Tibial nerve (tissue), 4 donors: ENCODE measurements at places on chromosomes 11 and 22.

- no peak overlapping the region for H3K4me3 ChIP-seq
- no peak overlapping the region for H3K27ac ChIP-seq
- DNase-seq: peak; percentile 42
- H3K36me3 ChIP-seq: no peaks in the 10 kb centered on the region
- no peaks in the 10 kb centered on the region for H3K27me3 ChIP-seq
Measured at GRCh38 chr11:64331569-64332371, 8.2 kb upstream of the CCDC88B start.

DNA sequence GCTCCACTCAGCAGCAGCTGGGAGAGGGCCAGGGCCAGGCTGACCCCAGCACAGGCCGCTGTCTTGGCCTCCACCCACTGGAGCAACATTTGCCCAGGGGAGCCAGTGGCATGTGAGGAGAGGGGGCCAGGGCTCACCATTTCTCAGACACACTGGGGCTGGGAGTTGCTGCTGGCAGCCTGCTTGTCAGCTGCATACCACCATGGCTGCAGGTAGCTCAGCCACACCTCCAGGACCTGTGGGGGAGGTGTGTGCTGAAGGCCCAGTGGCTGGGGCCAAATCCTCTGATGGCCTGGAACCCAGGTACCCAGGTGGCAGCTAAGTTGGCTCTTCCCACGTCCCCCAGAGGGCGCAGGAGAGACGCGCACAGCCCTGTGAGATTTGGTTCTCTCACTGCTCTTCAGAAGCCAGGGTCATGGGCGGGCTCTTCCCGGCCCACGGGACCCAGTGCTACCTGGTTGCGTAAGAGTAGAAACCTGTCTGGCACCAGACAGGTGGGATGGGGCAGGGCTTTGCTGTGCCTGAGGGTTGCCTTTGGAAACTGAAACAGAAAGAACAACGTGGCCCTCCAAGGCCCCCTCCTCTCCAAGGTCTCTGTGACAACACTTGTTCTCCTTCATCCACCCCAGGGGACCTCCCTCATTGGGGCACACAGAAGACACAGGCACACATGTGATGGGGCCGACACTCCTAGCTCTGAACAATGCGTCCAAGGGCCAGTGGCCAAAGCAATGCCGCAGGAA is 98.8 kb downstream of the MED15 start:
- no peak overlapping the region for H3K4me3 ChIP-seq
- DNase-seq: no peak
- H3K27me3 ChIP-seq: peaks cover 5% of the 10 kb centered on the region
- H3K27ac ChIP-seq: no peak overlapping the region
- no peaks in the 10 kb centered on the region for H3K4me1 ChIP-seq

- H3K4me3 ChIP-seq: no peak overlapping the region
- H3K4me1 ChIP-seq: peaks cover 19% of the 10 kb centered on the region
- H3K27me3 ChIP-seq: no peaks in the 10 kb centered on the region
Measured at GRCh38 chr22:42287174-42287890, 16.9 kb upstream of the TCF20 start.

DNA sequence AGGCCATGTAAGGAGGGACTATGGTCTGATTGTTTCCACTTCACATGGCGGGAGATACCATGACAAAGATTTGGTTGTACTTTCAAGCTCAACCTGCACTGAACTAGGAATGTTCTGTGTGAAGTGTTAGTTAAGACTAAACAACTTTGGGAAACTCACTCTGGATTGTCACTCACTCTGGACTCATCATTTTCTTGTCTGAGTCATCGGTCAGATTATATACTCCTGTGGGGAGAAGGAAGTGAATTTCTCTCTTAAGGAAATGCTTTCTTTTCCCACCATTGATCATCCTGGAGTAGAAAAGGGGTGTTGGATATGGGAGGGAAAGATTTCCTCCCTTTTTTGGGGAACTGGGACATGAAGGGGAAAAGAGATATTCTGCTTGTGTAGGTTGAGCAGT is 26.9 kb upstream of the CAT start:
- DNase-seq: no peak
- no peak overlapping the region for H3K4me3 ChIP-seq
- H3K4me1 ChIP-seq: no peaks in the 10 kb centered on the region
- H3K27ac ChIP-seq: no peak overlapping the region

DNA sequence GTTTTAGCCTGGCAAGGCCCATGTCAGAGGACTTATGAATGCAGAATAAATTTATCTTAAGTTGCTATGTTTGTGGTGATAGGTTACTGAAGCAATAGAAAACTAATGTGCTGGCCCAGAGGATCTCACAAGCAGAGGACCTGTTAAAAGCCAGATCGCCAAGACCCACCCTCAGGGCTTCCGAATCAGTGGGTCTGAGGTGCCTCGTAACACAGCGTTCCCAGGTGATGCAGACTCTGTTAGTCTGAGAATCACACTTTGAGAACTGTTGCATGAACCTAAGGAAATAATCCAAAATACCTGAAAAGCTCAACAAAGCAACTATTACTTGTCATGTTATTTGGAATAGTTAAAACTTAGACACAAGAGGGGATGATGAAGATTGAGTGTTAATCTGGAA is 6.7 kb upstream of the SCARF2 start:
- H3K4me3 ChIP-seq: no peak overlapping the region
- H3K27me3 ChIP-seq: no peaks in the 10 kb centered on the region
- DNase-seq: no peak
- H3K27ac ChIP-seq: no peak overlapping the region
- no peaks in the 10 kb centered on the region for H3K36me3 ChIP-seq
- H3K4me1 ChIP-seq: peaks cover 11% of the 10 kb centered on the region

DNA sequence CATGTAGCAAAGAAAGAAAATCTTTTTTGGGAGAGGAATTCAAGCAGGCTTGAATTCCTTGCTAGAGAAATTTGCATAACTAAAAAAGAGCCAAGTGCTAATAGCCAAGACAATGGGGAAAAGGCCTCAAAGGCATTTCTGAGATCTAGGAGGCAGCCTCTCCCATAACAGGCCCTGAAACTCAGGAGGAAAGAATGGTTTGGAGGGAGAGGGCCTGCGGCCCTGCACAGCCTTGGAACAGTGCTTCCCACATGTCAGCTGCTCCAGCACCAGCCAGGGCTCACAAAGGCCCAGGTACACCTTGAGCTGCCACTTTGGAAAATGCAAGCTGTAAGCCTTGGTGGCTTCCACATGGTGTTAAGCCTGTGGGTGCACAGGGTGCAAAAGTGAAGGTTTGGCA is 55.5 kb upstream of the TSPAN18 start:
- H3K4me1 ChIP-seq: no peaks in the 10 kb centered on the region
- H3K4me3 ChIP-seq: no peak overlapping the region
- H3K27me3 ChIP-seq: no peaks in the 10 kb centered on the region
- H3K27ac ChIP-seq: no peak overlapping the region
- no peak for DNase-seq

GRCh38 chr11:133889893-133890292 is 44.6 kb upstream of the SPATA19 start:
- H3K36me3 ChIP-seq: no peaks in the 10 kb centered on the region
- DNase-seq: no peak
- no peaks in the 10 kb centered on the region for H3K4me1 ChIP-seq
- H3K27me3 ChIP-seq: no peaks in the 10 kb centered on the region
- H3K27ac ChIP-seq: no peak overlapping the region

- no peak overlapping the region for H3K4me3 ChIP-seq
- DNase-seq: no peak
- H3K27me3 ChIP-seq: no peaks in the 10 kb centered on the region
- no peak overlapping the region for H3K27ac ChIP-seq
- H3K4me1 ChIP-seq: peaks cover 17% of the 10 kb centered on the region
Measured at GRCh38 chr11:88553204-88553603, 215.7 kb upstream of the CTSC start.

DNA sequence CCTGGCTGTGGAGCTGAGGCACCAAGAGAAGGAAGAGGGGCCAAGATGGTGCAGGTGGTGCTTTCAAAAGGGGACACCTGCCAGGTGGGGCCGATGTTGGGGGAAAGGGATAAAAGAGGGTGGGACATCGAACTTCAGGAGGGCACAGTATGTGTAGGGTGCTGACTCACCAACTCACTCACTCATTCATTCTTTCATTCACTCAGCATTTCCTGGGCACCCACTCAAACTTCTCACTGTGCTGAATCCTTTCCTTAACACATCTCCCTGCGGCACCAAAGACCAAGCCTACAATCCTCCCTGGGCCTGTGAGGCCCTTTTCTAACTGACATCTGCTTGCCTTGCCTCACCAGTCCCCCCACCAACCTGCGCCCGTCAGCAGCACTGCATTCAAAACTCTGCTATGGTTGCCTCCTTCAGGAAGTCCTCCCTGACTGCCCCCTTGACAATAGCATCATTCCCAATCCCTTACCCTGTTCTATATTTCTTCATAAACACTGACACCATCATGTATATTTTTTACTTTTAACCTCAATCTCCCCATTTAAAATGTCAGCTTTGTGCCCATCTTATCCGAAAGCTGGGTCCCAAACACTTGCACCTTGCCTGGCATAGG is 246.6 kb downstream of the MN1 start:
- H3K27me3 ChIP-seq: no peaks in the 10 kb centered on the region
- H3K27ac ChIP-seq: no peak overlapping the region
- no peak for DNase-seq
- H3K4me3 ChIP-seq: no peak overlapping the region
- no peaks in the 10 kb centered on the region for H3K36me3 ChIP-seq

DNA sequence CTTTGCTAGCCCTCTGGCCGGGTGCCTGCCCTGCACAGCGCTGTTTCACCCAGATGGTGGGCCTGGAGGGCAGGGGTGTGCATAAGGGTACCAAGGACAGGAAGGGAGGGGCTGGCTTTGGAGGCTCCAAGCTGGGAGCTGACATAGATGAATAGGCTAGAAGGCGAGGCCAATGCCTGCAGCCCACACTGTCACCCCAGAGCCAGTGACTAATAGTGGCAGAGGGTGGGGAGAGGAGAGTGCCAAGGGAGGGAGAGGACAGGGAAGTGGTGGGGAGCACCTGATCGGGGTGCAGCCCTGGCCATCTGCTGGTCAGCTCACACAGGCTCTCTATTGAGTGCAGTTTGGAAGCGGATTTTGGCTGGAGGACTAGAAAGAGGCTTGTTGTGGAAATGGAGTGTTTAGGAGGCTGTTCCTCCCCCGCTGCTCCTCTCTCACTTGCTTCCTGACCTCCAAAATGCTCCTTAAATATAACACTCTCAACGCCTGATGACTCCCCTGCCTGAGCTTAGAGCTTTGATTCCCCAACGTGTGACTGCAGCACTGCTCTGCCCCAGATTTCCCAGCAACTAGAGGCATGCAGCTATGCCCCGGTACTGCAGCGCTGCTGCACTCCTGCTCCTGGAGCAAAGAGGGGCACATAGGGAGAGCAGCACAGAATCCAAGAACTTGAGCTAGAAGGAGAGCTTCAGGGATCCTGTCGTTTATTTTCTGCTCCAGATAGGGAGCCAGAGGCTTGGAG is 89.2 kb downstream of the GRAMD1B start:
- no peak for DNase-seq
- no peaks in the 10 kb centered on the region for H3K27me3 ChIP-seq
- H3K27ac ChIP-seq: no peak overlapping the region
- no peak overlapping the region for H3K4me3 ChIP-seq

- no peak overlapping the region for H3K27ac ChIP-seq
- no peaks in the 10 kb centered on the region for H3K27me3 ChIP-seq
Measured at GRCh38 chr11:124551189-124551588, 7.7 kb upstream of the OR8B12 start.

- H3K4me1 ChIP-seq: no peaks in the 10 kb centered on the region
- H3K27me3 ChIP-seq: no peaks in the 10 kb centered on the region
- no peak overlapping the region for H3K4me3 ChIP-seq
- H3K27ac ChIP-seq: no peak overlapping the region
- DNase-seq: no peak
Measured at GRCh38 chr11:87076260-87076783, 38.6 kb downstream of the TMEM135 start.

DNA sequence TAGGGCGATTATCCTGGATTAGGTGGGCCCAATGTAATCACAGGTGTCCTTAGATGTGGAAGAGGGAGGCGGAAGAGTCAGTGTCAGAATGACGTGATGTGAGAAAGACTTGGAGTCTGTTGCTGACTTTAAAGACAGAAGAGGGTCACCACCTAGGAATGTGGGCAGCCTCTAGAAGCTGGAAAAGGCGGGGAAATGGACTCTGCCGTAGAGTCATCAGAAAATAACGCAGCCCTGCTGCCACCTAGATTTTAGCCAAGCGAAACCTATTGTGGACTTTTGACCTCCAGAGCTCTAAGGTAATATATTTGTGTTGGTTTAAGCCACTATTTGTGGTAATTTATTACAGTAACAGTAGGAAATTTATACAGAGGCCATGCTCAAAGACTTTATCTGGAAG is 4.8 kb downstream of the DDX10 start:
- no peak overlapping the region for H3K4me3 ChIP-seq
- H3K27me3 ChIP-seq: no peaks in the 10 kb centered on the region
- H3K27ac ChIP-seq: no peak overlapping the region
- peaks cover 16% of the 10 kb centered on the region for H3K4me1 ChIP-seq
- H3K36me3 ChIP-seq: no peaks in the 10 kb centered on the region
- DNase-seq: no peak

- H3K36me3 ChIP-seq: no peaks in the 10 kb centered on the region
- peak overlapping the region; percentile 91 for H3K27ac ChIP-seq
- H3K4me3 ChIP-seq: peak overlapping the region; percentile 75
- H3K4me1 ChIP-seq: no peaks in the 10 kb centered on the region
- DNase-seq: no peak
Measured at GRCh38 chr22:37848587-37849088, 581 bp upstream of the EIF3L start.

GRCh38 chr11:87019613-87020271 is 18.0 kb upstream of the TMEM135 start:
- no peak for DNase-seq
- no peaks in the 10 kb centered on the region for H3K27me3 ChIP-seq
- no peak overlapping the region for H3K27ac ChIP-seq
- H3K4me1 ChIP-seq: no peaks in the 10 kb centered on the region
- no peaks in the 10 kb centered on the region for H3K36me3 ChIP-seq
- no peak overlapping the region for H3K4me3 ChIP-seq

DNA sequence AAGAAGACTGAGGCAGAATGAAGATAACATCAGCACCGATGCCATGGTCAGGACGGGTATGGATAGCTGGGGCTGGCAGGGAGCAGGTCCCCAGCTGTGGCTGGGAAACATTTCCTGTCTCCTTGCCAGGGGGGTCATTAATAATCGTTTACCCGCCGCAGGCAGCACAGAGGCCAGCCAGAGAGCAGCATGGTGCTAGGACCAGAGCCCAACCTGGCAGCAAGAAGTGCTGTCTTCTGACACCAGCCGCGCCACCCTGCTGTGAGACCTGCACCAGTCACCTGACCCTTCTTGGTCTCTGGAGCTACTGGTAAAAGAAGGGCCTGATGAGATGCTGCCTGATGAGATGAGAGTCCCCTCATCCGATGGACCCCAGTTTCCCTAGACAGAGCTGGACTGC is 36.3 kb downstream of the PDE2A start:
- peaks cover 51% of the 10 kb centered on the region for H3K27me3 ChIP-seq
- H3K36me3 ChIP-seq: no peaks in the 10 kb centered on the region
- H3K4me1 ChIP-seq: peaks cover 6% of the 10 kb centered on the region
- DNase-seq: no peak
- no peak overlapping the region for H3K27ac ChIP-seq
